ENCODE measurements at places on chromosomes 12 and 14.

DNA sequence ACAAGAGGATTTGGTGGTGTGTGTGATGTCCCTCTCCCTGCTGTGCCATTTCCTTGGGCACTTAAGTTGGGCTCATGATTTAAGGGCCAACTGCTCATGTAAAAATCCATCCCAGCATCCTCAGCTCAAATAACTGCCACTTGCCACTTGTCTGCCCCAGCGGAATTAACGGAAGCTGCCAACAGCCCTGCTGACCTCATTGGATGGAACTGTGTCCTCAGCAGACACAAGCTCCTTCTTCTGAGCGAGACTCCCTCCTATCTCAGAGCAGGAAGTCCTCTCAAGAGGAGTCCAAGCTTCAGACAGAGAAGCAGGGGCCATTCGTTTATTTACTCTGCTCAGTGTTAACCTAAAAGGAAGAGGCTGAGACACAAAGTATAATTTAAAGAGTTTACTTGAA lies 29.6 kb upstream of the PRMT8 start:
- DNase-seq, result no peak

GRCh38 chr14:77709412-77709811 lies 1.5 kb downstream of the SLIRP start:
- DNase-seq, result no peak

DNA sequence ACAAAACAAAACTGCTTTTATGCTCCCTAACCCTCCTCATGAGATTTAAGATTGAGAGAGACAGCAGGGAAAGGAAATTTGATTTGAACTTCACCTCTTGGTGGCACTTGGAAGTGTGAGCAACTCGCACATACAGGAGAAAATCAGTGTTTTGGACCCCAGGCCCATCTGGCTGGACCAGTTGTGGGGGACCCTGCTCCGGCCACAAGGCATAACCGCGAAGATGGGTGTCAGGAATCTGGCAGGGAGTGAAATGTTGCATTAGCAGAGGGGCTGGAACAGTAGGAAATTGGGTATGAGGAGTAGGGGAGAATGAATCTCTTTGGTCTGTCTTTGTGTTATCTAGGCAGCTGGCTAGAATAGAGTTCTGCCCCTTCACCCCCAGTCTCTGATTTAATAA lies 1.2 kb downstream of the CIROP start:
- DNase-seq, result no peak

- no peak for DNase-seq
These were observed 20.3 kb downstream of the MTA1 start for GRCh38 chr14:105439710-105440553.

- DNase-seq, result no peak
These were observed 220.7 kb upstream of the GRIP1 start for GRCh38 chr12:66899588-66899987.

All from skeletal muscle cell (primary cell).